Naive B cell (primary cell): ENCODE measurements at places on chromosomes 2 and 18. TPM values are rescaled to one million over a fixed set of nuclear protein-coding genes. Genes with fewer than 3 reads are reported as not detected.
A peak's percentile ranks its signal among the peaks of the same experiment; 100 is the strongest.

DNA sequence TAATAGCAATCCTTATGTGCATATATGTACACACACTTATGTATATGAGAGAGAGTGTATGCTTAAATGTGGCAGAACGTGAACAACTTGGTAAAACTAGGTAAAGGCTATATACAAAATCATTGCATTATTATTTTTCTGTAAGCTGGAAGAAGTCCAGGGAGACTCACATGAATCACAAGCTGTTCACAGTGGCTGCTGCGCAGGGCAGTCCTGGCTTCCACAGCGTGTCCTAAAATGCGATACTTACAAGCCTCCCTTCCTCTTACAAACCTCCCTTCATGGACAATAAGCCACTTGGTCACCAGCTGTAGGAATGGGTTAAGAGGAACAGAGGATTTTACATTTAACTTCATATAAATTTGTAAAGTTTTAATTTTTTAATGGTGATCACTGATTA lies 114.9 kb upstream of the AGAP1 start:
- no peak for DNase-seq

The ITGA6 gene
- polyA plus RNA-seq, result 0.36 TPM

The PRKAG3 gene
- polyA plus RNA-seq, result not detected

DNA sequence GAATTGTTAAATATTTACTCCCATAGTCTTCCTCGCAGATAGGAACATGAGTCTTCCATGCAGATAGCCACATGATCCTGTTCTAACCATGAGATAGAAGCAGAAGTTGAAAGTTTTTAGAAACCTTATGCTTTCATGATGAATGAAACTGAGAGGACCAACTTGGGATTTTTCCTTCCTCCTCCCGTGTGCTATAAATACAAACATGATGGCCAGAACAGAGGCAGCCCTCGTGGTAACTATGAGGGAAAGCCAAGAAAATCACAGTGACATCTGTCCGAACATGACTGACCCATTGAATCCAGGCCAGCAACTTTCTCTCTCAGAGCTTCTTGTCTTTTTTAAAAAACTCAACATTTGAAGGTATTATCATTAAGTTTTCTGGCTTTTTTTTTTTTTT lies 78.5 kb downstream of the ACAA2 start:
- no peak for DNase-seq

- DNase-seq, result no peak
Observed at GRCh38 chr2:33443274-33443829, 33.1 kb upstream of the RASGRP3 start.

- no peak for DNase-seq
Observed at GRCh38 chr2:210671065-210671464, 114.7 kb downstream of the CPS1 start.

- DNase-seq, result no peak
Observed at GRCh38 chr2:114614592-114614991, 172.2 kb downstream of the DPP10 start.

GRCh38 chr2:143205106-143205764 lies 76.0 kb downstream of the ARHGAP15 start:
- DNase-seq, result peak; percentile 24

DNA sequence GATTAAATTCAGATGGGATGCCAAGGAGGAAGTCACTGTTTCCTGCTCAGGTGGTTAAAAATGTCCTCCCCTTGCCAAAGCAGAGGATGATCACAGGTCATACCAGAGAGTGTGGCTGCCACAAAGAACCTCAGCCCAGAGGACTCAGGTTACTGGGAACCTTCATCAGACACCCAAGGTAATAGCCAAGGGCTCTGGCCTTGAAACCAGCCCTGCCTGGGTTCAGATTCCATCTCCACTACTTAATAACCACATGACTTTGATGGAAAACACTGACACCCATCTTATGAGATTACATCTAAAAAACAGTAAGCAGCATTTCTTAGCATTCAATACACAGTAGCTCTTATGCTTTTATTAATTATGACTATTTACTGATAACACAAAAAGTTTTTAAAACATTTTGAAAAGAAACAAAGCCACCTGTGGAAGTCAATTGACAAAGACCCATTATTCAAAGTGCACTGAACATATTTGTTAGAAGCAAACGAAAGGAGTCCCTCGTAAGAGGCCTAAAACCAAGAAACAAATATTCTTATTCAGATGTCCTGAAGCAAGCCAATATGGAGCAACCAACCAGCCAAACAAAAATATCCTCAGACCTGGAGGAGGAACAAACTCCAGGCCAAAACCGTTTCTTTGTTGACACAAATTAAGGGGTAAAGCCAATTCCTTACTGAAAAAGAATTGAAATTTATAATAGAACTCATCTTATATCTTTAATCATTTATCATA lies 241.5 kb downstream of the RNF152 start:
- no peak for DNase-seq

- no peak for DNase-seq
Observed at GRCh38 chr18:48754993-48755473, 195.7 kb downstream of the SMAD7 start.

The TUBA3D gene
- polyA plus RNA-seq, result not detected

DNA sequence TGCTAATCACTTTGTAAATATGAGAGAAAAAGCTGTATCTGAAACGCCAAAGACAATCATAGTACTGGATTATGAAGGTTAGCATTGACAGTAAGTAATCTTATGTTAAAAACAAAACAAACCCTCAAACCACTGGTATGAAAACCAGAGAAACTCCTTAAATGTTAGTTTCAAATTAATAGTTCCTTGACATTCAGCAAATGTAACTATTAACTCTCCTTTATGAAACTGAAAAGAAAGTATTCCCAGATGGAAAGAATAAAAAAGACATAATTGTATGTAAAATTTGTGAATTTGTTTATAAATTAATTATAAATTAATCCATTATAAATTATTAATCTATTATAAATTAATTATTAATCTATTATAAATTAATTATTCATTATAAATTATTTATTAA lies 12.3 kb downstream of the FASTKD1 start:
- no peak for DNase-seq

The RNF152 gene
- not detected for polyA plus RNA-seq

DNA sequence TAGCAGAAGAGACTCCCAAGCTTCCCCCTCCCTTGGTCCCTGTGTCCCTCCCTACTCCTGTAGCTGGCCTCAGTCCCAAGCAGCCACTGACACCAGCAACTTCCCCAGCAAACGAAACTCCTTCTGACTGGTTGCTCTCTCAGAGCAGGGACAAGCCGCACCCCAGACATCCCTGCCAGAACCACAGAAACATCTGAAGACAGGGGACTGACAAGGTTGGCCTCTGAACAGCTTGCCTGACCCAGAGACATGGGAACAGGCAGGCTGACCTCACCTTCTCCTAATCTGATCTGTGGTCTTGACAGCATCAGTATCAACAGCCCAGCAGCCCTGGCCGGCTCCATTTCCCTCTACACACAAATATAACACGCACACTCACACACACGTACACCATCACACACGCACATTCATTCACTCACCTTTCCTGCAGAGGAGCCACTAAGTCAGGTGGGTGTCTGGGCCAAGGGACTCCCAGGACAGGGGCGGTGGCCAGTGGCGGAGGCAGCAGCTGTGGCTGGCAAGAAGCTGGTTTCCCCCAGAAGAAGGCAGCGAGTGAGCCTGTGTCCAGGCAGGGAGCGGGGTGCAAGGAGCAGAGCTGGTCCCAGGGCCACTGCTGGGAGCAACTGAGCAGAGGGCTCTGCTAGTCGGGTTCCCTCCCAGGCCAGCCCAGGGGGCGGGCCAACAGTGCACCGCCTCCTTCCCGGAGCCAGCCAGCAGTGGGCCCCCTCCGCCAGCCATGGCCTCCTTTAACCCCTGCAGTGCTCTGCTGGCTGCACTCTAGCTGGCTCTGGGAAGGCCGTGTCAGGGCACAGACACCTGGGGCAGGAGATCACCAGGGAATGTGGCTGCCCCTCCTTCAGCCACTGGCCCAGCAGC lies 59.1 kb downstream of the TNS1 start:
- no peak for DNase-seq

DNA sequence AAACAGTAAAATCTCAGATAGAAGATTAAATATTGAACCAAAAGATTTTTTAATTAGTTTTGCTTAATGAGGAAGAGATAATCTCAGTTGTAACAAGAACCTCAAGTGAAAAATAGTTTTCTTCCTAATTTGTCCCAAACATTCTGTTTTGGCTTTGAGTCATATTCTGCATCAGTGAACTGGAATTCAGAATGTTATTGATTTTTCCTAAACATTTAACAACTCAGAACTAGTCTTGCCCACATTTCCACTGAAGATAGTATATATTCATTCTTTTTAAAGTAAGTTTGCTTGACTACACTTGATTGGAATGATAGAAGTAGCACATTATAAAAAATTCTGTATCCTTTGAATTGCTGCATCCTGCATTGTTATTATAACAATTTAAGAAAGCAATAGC lies 85.7 kb upstream of the UGP2 start:
- no peak for DNase-seq

DNA sequence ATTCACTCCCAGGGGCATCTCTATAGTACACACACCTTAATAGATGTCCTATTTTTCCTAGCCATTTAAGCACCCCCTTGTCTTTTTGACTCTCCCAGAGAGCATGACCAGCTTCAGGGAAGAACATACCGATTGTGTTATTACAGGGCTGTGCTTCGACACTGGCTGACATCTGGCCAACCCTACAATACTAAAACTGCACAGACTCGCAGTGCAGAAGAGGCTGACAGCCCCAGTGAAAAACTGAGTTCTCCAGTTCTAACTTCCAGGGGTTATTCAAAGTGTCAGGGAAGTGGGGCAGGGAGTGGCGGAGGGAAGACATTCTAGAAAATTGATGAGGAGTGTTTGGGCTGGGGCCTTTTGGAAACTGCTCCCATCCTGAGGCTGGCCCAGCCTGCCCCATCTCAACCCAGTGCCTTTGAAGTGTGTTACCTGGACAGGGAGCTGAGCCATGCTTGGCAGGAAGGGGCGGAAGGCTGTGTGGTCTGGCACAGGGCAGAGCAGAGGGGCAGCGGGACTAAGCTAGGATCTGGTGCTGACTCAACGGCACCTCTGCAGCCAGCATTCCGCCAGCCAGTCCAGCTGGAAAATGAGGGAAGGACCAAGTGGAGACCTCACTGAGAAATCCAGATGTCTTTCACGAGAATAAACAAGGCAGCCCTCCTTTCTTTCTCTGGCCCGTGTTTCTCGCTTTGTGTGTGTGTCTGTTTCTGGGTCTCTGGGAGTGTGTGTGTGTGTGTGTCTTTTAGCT lies 15.4 kb upstream of the IGFBP5 start:
- no peak for DNase-seq

DNA sequence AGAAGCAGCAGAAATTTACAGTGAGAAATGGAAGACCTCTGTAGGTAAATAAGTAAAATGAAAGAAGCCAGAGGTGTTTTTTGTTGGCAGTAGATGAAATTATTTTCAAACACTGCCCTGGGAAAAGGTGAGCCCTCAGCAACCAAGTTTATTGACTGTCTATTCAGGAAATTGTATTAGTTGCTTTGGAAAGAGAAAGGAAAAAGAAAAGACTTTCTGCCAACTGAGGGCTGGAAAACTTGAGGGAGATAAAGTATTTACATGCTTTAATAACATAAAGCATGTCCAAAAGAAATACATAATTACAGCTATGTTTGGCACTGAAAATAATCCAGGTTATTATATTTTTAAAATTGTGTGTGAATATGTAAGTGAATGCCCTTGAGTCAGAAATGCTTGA lies 14.7 kb downstream of the CRIM1 start:
- no peak for DNase-seq

DNA sequence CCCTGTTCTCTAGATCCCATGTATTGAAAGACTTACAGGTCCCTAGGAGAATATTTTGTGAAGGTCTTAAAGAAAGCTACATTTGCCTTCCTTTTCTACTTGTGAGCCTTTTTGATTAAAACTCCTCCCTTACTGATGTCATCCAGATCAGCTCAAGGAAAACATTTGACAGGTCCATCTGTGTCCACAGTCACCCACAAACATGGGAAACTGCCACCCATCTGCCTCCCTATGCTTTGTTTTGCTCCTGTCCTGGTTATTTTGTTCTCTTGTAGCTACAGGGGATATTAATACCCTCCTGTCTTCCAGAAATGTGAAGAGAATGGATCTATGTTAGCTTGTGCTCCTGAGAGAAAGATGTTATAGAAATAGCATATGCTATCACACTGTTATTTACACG lies 203.6 kb upstream of the GALNT5 start:
- no peak for DNase-seq

DNA sequence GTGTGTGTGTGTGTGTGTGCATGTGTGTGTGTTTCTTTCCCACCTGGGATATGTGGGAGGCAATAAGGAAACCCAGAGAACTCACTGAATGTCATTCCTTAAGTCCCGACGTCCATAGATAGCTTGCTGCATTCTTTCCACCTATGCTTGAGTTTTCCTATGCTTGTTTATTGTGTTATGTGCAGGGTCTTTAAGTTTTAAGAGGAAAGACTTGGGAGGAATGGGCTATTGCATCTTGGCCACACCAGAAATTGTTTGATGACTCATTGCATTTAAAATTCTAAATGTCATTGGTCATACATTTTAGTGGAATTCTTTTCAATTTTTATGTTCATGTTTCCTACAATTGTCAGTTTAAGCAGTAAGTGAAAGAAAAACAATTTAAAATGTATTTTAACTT lies 33.7 kb downstream of the STARD6 start:
- DNase-seq, result no peak

The TTN gene
- 2.9 TPM for polyA plus RNA-seq

GRCh38 chr2:226137201-226137811 lies 662.3 kb downstream of the IRS1 start:
- peak; percentile 2 for DNase-seq

The LIPT1 gene
- polyA plus RNA-seq, result 23.4 TPM

The PDCD1 gene
- not detected for polyA plus RNA-seq

- no peak for DNase-seq
Observed at GRCh38 chr18:6948281-6949055, 169.1 kb downstream of the LAMA1 start.

DNA sequence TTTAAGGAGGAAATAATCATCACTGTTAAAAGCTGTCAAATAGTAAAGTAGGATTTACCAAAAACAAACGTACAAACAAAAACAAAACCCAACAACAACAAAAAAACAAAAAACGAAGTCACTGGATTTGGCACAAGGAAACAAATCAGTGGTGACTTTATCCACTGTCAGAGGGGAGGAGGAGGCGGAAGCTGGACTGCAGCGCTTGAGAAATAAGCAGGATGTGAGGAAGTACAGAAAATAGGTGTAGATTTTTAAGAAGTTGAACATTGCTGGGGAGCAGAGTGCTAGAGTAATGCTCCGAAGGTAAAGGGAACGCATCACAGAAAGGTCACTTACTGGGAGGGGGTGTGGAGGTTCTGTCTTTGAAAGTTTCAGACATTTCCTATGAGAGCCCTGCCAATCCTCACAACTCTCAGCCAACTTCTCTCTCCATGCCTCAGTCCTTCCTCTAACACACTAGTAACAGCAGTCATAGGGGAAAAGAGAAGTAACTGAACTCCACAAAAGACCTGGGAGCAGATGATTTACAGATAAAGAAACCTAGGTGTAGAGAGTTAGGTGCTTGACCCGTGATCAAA lies 220.2 kb upstream of the SMAD7 start:
- DNase-seq, result no peak

- DNase-seq, result no peak
Observed at GRCh38 chr18:28198620-28199019, 21.7 kb upstream of the CDH2 start.

- DNase-seq, result no peak
Observed at GRCh38 chr18:8513249-8513648, 96.0 kb upstream of the RAB12 start.

The ITPRIPL1 gene
- polyA plus RNA-seq, result 2.0 TPM

- DNase-seq, result no peak
Observed at GRCh38 chr2:203238292-203238703, 520 bp upstream of the CYP20A1 start.

The L3MBTL4 gene
- 5.0 TPM for polyA plus RNA-seq
